ENCODE measurements at places on chromosomes 3 and 15.

GRCh38 chr15:67716171-67716570, 109.1 kb upstream of the SKOR1 start:
- no peak for DNase-seq

DNA sequence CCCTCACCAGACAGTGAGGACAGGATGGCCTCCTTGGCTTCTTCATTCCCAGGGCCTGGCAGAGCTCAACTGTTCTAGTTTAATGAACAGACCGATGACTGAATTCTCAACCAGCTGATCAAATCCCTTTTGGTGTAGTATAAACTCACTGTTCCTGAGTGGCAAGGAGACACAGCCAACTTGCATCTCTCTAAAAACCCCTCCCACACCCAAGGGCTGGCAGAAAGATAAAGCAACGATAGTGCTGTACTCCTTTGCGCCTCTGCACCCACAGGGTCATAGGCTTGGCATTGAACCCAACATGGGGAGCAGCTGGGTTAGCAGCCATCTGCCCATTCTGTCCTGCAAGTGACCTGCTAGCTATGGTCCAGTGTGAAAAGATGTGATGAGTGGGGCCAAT, 103.2 kb downstream of the RYK start:
- no peak for DNase-seq

- no peak for DNase-seq
Observed at GRCh38 chr15:91158415-91159394, 58.6 kb downstream of the SV2B start.

DNA sequence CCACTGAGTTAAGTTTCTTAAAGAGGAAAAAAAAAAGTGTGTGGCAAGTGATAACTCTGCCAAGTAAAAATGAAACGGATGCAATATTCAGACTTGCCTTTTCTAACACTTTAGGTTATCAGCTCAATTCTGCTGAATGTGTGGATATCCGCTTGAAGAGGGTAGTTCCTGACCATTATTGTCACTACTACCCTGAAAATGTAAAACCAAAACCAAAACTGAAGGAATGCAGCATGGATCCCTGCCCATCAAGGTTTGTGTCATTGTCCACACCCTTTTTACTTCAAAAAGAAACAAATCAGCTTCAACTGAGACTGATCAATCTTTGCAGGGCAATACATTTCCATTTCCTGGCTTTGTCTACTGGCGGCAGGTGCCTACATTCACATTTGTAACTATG, 236.1 kb downstream of the ADAMTSL3 start:
- DNase-seq, result no peak
